Daoy (cell line): ENCODE measurements at places on chromosomes 4 and X. TPM values are rescaled to one million over a fixed set of nuclear protein-coding genes. Genes with fewer than 3 reads are reported as not detected.

DNA sequence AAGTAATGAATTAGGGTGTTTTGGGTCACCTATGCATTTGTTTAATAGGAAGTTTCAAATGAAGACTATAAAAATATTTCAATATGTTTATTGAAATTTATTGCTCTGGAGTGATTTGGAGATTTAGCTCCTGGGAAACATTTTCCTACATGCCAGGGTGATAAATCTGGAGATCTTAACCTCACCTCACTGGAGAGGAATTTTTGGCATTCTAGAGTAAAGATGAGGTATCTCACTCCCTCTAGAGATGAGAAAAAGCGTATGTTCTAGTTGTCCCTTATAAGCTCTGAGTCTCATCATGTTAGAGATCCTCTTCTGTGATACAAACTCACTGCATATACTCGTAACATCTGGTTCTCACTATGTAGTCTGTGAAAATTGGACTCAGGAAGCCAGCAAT lies 219.0 kb downstream of the KLHL4 start:
- no peak for DNase-seq

DNA sequence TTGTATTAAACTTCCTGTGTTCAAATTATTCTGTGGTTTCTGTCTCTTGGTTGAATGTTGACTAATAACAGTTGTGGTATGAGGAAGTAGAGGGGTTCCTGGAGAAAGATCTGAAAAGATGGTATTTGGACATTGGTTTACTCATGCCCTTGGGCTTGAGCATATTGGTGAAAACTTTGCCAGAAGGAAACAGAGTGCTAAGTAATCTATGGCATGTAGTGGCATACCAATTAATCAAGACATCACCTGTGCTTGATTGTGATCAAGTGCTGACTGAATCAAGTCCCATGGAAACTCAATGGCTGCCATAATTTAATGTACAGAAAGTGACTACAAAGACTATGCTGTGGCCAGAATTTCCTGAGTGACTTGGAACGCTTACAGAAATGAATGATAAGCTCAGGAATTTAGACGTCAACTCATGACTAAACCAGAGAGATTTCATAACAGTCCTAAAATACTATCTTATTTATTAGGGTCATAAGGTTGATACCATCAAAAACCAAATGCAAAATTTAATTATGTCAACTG lies 2062.9 kb downstream of the ARAP2 start:
- DNase-seq = peak; percentile 9

DNA sequence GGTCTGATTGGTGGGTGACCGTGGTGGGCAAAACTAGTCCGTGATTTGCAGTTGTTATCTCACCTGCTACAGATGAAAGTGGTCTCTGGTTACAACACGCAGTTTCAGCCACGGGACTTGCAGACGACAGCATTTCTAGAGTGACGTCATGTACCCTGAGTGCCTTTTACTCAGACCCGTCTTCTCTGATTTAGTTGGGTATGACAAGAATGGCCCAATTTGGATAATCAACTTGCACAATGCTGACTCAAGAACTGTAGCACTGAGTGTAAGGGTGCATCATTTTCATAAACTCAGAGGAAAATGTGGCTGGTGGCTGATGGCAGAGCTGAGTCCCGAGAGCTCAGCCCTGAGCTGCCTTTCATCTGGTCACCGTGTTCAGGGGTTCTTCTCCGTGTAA lies 281.4 kb upstream of the FRG1 start:
- no peak for DNase-seq

NSG1 gene
- 4.4 and 10.2 TPM in 2 replicates for total RNA-seq

NWD2 gene
- not detected in 2 replicates for total RNA-seq

DNA sequence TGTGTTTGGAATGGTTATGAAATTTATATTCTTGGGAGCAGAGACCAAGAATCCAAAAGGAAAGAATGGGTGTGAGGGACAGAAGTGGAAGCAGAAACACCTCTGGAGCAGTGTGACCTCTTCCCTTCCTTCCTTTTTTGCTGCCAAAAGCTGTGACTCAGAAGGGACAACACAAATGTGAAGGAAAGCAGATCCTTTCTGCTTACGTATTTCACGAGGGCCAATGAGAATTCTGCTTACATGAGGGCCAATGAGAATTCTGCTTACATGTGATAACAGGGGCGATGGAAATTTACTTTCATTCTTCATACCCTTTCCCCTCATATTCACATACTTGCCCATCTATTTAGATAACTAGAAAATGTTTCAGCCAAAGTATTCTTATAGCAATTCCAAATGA lies 404.6 kb downstream of the PRDM5 start:
- peak; percentile 4 for DNase-seq

NXF2B gene
- total RNA-seq = 1.9 TPM in 1 of 2 replicates, not detected in the other

KLF8 gene
- total RNA-seq = 0.51 and 0.63 TPM in 2 replicates

DNA sequence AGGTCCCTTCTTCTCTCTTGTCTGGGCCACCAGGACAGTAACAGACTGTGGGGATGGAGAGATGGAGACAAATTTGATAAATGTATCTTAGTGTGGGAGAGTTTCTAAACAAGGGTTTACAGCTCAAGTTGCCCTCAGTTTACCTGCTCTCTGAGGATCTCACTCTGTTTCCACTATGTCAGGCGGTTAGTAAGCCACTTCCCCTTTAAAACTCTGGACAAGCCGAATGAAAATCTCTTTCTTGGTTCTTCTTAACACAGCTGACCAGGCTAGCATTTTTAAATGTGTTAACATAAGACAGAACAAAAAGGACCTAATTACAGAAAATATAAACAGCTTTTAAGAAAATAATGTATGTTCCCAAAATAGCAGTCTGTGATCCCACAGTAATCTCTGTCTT lies 2.9 kb upstream of the SCARB2 start:
- DNase-seq = no peak

GRCh38 chr4:127870688-127871087 lies 10.0 kb upstream of the PLK4 start:
- DNase-seq = peak; percentile 39

STK32B gene
- 14.7 and 17.4 TPM in 2 replicates for total RNA-seq

ASMT gene
- total RNA-seq = not detected in 2 replicates

- DNase-seq = peak; percentile 21
Observed at GRCh38 chr4:118076958-118077766, 42.9 kb downstream of the NDST3 start.

GRCh38 chr4:138414202-138414601 lies 172.1 kb upstream of the SLC7A11 start:
- DNase-seq = no peak

DNA sequence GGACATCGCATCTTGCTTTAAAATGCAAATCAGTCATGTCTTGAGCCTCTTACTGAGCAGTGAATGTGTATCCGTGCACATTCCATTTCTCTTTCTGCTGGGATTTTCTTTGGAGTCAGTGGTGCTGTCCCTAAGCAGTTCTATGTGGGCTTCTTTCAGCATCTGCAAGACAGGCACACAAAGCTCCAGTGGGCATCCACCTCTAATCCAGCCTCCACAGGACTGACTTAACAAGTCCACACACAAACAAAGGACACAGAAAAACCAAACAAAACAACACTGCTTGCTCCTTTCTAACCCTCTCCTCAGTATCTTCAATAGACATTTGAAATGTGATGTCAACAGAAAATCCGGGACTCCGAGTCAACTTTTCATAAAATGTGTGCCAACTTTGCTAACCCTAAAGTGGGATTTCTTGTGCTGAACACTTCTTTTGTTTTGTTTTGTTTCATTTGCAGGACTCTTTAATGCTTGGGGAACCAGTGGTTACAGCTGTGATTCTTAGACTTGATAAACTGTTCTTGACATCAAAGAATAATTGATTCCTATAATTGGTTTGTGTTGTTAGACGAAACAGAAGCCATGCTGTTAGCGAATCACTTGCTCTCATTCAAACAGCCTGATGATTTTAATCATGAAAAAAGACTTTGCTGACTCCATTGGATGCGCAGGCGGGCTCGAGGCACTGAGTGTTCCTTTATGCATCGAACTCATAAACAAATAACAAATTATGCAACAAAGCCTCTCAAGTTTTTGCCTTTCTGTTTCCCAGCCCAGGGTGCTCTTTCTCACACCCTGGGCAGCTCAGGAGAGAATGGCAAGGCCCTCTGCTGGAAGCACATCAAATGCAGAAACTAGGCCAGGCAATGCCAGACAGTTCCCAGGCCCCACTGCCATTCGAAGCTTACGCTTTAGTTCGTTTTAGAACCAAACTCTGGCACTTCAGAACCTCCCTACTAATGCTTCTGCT lies 20.1 kb downstream of the ETNPPL start:
- DNase-seq = no peak
